ENCODE measurements at places on chromosomes 7 and 10. TPM values are rescaled to one million over a fixed set of nuclear protein-coding genes. Genes with fewer than 3 reads are reported as not detected.

NEBL gene
- total RNA-seq: 1.9 TPM

NUPR2 gene
- not detected for total RNA-seq

HYAL4 gene
- 2.2 TPM for total RNA-seq

CNNM1 gene
- 2.0 TPM for total RNA-seq

OR2A1 gene
- total RNA-seq: not detected

LRRC27 gene
- total RNA-seq: 6.8 TPM

FEZF1 gene
- total RNA-seq: not detected

PPP1R3C gene
- total RNA-seq: 0.61 TPM

AKR1D1 gene
- total RNA-seq: not detected

FKBP6 gene
- not detected for total RNA-seq

SFTPD gene
- 0.33 TPM for total RNA-seq

SPDYE16 gene
- not detected for total RNA-seq

KCNH2 gene
- total RNA-seq: not detected

PILRA gene
- total RNA-seq: not detected

HTR7 gene
- total RNA-seq: 20.2 TPM

DNA sequence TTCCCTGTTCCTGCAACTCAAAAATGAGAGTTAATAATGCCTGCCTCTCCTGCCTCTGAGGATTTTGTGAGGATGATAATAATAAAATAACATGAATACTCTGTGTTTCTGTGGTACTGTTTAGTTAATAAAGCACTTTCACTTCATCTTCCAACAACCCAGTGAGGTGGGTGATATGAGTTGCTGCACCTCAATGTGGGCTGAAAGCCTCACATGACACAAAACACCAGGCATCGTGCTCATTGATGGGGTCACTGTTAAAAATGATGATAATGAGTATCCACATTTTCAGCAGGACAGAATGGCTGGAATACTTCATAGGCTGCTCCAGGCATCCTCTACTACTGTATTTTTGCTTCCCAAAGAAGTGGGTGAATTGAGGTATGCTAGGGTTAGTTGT is 222.8 kb upstream of the NRP1 start:
- no peak for DNase-seq

DNA sequence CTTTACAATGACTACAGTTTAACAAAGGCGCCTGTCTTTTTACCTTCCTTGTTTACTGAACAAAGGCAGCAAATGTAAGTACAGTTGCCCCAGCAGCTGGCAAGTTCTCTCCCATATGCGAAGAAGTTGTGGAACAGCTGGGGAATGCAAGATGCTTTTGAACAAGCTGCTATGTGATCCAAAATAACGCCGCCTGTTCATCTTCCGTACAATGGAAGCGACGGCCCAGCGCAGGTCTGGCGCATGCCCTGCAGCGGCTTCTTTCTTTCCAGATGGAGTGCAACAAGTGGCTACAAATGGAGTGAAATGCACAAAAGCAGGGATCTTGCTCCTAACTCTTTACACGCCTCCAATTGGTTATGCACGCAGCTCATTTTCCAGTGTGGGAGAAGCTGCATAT is 97.0 kb upstream of the SVIL start:
- no peak for DNase-seq

DNA sequence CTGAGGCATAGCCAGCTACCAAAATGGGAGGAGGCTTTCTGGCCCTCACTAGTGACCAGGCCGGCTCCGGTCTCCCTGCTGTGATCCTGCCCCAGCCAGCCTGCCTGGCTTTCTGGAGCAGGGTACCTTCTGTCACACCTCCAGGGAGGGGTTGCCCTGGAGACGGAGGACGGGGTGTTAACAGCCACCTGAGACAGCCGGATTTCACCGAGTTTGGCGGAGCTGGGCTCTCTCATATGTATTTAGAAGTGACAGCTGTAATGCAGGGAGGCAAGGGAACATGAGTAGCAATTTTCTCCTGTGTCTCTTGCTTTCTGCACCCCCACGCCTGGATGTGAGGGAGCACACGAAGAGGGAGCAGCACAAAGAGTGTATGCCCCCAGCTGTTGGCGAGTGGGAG is 473.3 kb downstream of the PLXNA4 start:
- no peak for DNase-seq

GRCh38 chr7:64853679-64854078 is 49.4 kb upstream of the ZNF273 start:
- DNase-seq: no peak

DNA sequence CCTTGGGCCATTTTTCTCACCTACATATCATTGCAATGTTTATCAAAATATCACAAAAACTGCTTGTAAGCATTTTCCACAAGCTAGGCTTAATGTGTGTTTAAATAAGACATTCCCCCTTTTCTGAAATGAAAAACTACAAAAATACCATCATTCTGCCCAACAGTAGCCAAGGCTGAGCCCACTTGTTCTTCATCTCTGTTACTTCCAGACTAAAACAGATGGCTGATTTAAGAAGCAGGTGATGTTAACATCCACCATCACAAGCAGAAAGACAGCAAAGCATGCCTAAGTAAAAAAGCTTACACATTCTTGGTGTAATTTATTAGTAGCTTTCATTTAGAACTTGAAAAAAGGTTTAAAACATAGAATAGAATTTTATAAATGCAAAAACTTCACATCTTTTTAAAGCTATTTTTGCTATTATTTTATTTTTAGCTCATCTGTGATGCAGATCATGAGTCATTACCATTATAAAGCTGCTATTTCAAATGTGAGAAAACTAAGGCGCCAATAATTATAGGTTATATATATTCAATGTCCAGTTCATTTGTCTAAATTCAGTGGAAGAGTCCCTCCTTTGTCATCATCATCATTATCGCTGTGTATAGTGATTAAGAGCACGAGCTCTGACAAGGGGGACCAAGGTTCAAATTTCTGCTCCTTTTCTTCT is 109.4 kb downstream of the RELN start:
- DNase-seq: no peak

DNA sequence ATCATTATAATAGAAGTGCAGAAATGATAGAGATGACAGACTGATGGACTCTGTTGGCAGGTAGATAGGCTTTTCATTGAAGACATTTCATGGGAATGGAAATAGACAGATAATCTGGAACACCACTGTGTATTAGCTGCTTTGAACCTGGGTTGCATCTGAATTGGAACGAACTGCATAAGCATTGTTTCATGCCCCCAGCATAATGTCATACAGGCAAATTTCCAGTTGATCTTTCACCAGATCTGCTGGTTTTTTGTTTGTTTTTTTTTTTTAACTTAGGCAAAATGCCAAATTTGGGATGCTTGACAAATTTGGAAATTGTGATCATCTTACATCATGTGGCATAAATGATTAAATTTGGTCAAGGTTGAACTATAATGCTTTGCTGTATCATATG is 172.1 kb upstream of the AOAH start:
- DNase-seq: no peak

DNA sequence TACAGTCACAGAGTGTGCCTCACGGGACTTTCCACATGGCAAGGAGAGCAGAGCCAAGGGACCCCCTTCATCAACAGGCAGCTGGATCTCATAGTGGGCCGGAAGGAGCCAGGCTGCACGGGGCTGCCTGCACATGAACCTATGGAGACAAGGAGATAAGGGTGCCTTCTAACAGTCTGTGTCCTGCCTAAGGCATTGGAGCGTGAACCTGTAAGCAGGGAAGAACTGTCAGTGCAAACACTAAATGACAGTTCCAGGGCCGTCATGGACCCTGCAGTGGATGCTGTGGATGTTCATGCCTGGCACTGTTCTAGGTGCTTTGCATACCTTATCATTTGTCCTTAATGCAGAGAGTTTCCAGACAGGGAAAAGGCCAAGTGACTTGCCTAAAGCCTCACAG is 85.9 kb downstream of the WIPF3 start:
- DNase-seq: no peak

GRCh38 chr10:116170815-116171250 is 102.2 kb downstream of the GFRA1 start:
- DNase-seq: no peak

GRCh38 chr10:130998046-130998435 is 313.5 kb downstream of the TCERG1L start:
- no peak for DNase-seq

DNA sequence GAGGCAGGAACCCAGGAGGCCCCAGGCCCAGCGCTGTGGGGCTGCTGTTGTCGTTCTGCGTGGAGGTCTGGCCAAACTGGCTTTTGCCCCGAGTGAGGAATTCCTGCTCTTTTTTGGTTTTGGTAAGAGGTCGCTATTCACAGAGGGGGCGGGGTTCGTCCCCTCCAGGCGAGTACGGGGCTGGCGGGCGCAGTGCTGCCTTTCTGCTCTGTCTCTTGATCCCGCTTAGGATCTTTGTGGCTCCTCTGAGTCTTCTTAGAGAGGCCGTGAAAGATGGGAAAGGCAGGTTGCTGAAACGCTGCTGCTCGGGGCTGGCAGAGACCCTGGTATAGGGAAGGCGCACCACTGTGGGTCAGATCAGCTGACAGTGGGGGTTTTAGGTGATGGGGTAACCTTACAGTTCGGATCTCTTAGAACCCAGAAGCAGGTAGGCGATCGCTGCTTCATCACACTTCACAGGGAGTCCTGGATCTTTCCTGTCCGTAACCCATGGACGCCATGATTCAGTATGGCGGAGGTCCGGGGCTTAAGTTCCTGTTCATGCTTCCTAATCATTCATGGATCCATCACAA is 136.7 kb downstream of the KIF20B start:
- DNase-seq: no peak

GRCh38 chr7:6258440-6259182 is 13.8 kb downstream of the CYTH3 start:
- DNase-seq: no peak

- no peak for DNase-seq
Measured at GRCh38 chr10:11631890-11632587, 20.6 kb upstream of the USP6NL start.

DNA sequence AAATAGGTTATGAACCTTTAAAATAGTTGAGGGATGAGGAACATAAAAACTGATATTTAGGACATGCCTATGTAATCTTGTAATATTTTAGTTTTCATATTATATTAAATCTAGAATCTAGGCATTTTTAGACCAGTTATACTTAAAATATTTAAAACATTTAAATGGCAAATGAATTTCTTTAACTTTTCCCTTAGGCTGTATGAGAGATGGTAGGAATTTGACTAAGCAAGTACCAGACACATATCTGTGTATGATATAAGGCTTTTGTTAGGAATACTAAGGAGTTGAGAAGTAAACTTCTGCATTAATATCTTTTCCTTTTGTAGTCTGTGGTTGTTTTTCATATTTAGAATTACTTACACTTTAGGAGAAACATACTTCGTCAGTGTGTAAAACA is 25.1 kb downstream of the SEPTIN7 start:
- no peak for DNase-seq

DNA sequence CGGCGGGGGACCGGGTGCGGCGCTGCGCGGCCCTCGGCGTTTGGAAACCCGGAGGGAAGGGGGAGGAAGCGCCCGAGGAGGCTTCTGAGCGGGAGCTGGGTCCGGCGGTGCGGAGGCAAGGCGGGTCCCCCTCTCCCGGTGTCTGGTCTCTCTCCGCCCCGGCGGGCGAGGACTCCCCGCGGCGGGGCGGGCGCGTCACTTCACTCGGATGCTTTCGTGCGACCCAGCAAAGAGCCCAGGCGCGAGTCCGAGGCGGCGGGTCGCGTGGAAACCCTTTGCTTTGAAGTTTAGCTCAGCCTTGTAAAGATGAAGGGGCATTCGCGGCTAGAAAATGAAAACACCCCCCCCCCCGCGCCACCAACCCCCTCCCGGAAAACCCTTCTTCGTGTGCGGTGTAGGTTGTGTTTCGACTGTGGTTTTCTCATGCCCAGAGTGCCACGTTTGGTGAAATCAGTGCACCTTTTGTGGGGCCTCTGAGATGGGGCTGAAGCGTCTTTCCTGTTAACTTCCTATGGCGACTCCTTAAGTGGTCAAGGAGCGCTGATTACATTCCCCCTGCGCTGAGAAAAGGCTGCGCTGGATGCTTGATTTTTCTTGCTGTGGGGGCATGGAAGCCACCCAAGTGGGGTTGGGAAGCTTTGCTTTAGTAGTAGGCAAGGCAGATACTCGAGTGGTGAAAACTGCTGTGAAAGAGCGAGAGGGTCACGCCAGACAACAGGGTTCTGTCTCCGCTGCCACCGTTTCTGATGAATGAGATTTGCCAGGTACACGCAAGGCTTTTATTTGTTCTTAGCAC is 876 bp downstream of the GNAI1 start:
- peak; percentile 33 for DNase-seq

GRCh38 chr7:157634401-157635147 is 297.8 kb downstream of the DNAJB6 start:
- no peak for DNase-seq

DNA sequence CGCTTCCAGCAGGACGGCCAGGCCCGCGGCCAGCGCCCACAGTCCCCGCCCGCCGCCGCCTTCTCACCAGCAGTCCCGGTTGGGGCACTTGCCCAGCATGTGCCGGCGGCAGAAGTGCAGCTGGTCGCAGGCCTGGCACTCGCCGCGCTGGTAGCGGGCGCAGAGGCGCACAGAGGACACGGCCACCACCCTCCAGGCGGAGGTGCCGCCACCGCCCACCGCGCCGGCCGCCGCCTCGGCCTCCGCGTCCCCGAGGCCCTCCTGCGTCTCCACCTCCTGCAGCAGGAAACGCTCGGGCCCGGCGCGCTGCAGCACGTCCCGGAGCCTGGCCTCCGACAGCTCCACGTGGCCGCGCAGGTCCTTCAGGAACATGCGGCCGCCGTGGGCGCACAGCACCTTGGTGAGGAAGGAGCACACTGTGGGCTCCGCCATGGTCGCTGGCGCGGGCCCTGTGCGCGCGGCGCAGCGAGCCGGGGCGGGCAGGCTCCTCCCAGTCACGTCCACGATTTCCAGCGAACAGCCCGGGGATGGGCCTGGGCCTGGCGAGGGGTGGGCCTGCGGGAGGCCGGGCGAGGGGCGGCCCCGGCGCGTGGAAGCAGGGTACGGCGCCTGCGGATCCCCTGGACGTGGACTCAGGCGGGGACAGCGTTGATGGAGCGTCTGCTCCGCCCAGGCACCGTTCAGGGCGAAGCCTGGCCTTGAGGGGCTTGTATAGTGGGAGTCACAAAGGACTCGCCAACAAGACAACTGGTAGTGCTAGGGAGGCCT is at the start of gene ZC3HAV1L:
TSS of gene ZC3HAV1L (minus strand) at position 457 of the 768 bp plus-strand sequence. CDS start at position 432, 25 bp downstream.
- peak; percentile 59 for DNase-seq

GRCh38 chr10:80413271-80413996 is 5.1 kb downstream of the PRXL2A start:
- peak; percentile 76 for DNase-seq

- DNase-seq: peak; percentile 62
Measured at GRCh38 chr7:121102619-121103018, 114.1 kb downstream of the CPED1 start.

All from mammary epithelial cell (primary cell).